Gastroesophageal sphincter (tissue), 4 donors: ENCODE measurements at places on chromosomes 2 and 18. TPM values are rescaled to one million over a fixed set of nuclear protein-coding genes. Genes with fewer than 3 reads are reported as not detected.

Gene SGPP2
- 0.89 TPM for total RNA-seq

Gene NTSR2
- not detected for total RNA-seq

Gene ZAP70
- 0.89 TPM for total RNA-seq

Gene AGXT
- not detected for total RNA-seq

Gene MROH2A
- total RNA-seq, result not detected

Gene ERFE
- 0.35 TPM for total RNA-seq

Gene UGT1A6
- total RNA-seq, result 0.58 TPM

Gene POTEE
- total RNA-seq, result not detected

Gene PPP1R1C
- total RNA-seq, result 0.58 TPM

Gene NEU2
- total RNA-seq, result not detected

Gene NT5C1B
- total RNA-seq, result not detected

Gene SRD5A2
- not detected for total RNA-seq

Gene ANKRD30BL
- not detected for total RNA-seq

DNA sequence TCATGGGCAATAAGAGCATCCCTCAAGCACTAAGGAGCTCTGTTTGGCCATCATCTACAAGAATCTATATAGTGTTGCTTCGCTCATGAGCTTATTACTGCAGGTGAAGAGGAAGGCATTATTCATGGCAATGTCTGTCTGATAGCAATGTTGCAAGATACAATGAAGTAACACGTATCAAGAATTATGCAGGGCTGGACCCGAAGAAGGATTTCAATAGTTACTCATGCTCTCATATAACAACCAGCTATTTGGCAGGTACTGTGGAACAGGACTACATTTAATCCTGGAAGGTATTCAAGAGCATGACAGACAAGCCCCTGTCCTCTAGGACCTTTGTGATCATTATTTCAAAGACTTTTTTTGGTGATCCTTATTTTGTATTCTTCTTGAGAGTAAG lies 109.6 kb downstream of the LAMA3 start:
- ATAC-seq, result no peak

- no peak for ATAC-seq
These were observed 51.9 kb upstream of the ZBTB7C start for GRCh38 chr18:48460929-48461583.

DNA sequence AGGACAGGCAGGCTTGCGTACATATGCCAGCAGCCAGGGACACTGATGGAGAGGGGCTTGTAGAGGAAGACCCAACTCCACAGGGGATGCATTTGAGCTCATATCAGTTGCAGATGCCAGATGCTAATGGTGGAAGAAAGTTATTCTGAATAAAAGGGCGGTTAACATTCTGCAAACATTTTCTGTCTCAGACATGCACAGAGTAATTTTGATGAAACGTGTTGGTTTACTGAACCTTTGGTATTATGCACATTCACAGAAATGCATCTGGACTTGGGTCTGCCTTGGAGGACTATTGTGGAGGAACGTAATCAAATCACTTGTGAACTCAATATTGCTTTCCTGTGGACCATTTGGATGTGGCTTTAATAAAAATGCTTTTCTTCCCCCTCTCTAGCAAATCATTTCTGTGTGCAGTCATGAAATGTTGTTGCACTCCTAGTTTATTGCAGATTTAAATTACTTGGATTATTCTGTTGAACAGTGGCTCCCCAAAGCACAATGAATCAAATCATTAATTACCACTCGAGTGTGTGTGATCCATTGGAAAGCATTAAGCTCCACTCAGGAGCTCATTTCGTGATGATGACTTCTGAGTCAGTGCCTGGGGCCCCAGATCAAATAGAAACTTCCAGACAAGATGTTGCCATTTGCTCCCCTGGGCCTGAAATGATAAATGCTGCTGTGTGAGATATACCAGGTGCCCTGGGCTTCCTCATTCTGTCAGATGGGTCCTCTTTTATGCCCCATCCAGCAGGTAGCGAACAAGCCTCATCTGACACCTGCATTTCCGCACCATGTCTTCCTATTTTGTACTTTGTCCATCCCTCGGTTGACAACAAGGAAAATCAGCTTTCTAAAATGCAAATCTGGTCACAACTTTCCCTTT lies 697.0 kb upstream of the HS6ST1 start:
- ATAC-seq, result no peak

- ATAC-seq, result no peak
These were observed 3.9 kb downstream of the HOXD1 start for GRCh38 chr2:176192351-176192750.

DNA sequence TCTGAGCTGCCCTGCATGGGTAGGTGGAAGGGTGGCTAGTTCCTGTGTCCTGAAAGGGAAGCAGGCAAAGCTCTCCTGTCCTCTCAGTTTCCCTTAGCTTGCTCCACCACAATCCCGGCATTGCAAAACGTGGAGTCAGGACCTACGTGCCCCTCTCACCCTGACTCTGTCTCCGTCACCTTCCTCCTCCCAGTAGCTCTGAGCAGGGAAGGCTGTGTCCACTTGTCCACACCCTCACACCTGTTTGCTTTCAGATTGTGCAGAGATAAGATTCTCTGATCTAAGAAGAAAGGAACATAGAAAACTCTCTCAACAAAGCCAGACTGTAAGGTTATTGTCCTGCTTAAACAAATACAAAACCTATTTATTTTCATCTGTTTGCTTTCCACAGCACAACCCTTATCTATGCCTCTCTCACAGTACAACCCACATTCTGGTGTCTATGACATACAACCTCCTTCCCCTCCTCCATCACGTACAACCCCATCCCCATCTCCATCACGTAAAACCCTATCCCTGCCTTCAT lies 79.0 kb downstream of the ALPK2 start:
- ATAC-seq, result no peak

- no peak for ATAC-seq
These were observed 199.7 kb downstream of the KCNS3 start for GRCh38 chr2:18078216-18078615.

GRCh38 chr2:145736871-145737270 lies 1217.0 kb upstream of the ZEB2 start:
- ATAC-seq, result no peak

GRCh38 chr2:238939074-238939473 lies 91.2 kb downstream of the TWIST2 start:
- ATAC-seq, result peak; percentile 49

GRCh38 chr2:57685032-57685431 lies 361.6 kb upstream of the VRK2 start:
- no peak for ATAC-seq

- no peak for ATAC-seq
These were observed 32.2 kb upstream of the SPOPL start for GRCh38 chr2:138469411-138469810.

- ATAC-seq, result no peak
These were observed 11.2 kb upstream of the SP5 start for GRCh38 chr2:170703776-170704476.

DNA sequence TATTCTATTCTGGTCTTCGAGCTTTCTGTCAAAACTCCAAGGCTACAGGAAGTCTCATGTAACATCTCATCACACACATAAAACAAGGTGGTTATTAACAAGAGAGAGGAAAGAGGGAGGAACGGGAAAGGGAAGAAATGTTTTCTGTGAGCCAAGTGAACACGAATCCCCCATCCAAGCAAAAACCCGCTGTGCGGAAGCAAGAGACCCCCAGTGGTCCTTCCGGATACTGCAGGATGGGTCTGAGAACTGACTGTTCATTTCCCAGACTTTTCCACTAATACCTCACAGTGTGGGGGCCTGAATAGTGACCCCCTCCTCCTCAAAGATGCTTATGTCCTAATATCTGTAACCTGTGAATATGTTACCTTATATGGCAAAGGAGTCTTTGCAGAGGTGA lies 19.0 kb upstream of the DIPK1C start:
- ATAC-seq, result no peak

GRCh38 chr2:105450471-105450870 lies 51.6 kb upstream of the FHL2 start:
- ATAC-seq, result no peak

DNA sequence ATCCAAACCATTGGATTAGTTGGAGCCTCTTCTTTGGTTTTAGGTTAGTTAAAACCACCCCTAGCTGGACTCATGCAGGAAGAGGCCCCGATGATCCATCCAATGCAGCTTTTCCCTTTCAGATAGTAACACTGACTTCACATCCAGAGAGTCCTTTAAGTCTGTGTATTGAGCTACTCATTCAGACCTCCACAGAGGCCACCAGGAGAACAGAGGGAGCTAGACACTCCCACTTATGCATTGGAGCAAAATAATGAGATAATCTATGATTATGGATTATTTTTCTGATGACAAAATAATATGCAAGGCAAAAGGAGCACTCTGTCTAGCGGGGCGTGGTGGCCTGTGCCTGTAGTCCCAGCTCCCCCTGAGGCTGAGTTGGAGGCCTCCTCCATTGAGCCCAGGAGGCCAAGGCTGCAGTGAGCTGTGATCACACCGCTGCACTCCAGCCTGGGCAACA lies 1.6 kb upstream of the ROCK2 start:
- no peak for ATAC-seq

- ATAC-seq, result peak; percentile 40
These were observed 583 bp downstream of the NEMP2 start for GRCh38 chr2:190533968-190534309.

DNA sequence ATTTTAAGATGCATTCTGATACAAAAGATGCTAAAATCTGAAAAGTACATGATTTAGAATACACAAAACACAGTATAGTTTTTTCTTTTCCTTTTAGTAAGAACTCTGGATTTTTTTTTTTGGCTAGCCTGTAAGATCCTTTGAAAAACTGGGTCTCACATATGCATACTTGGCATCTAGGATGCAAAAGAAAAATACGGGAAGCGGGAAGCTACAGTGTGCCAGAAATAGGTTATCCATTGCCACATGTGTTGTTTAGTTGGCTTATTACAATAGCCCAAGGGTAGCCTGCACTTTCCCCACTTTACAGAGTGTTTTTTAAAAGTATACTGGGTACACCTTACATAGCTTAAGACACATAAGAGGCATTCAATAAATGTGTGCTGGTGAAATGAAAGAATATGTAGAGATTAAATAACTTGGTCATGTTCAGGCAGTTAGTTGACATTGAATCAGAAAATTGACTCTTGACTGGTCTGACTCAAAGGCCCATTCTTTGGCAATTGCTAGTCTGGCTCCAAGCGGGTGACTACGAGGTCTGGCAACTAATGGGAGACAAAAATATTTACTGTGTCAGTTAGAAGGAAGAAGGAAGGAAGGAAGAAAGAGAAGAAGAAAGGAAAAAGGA lies 286.8 kb upstream of the TRIB2 start:
- ATAC-seq, result no peak
